H4 (cell line): ENCODE measurements at places on chromosomes 5 and 9.
A peak's percentile ranks its signal among the peaks of the same experiment; 100 is the strongest.

DNA sequence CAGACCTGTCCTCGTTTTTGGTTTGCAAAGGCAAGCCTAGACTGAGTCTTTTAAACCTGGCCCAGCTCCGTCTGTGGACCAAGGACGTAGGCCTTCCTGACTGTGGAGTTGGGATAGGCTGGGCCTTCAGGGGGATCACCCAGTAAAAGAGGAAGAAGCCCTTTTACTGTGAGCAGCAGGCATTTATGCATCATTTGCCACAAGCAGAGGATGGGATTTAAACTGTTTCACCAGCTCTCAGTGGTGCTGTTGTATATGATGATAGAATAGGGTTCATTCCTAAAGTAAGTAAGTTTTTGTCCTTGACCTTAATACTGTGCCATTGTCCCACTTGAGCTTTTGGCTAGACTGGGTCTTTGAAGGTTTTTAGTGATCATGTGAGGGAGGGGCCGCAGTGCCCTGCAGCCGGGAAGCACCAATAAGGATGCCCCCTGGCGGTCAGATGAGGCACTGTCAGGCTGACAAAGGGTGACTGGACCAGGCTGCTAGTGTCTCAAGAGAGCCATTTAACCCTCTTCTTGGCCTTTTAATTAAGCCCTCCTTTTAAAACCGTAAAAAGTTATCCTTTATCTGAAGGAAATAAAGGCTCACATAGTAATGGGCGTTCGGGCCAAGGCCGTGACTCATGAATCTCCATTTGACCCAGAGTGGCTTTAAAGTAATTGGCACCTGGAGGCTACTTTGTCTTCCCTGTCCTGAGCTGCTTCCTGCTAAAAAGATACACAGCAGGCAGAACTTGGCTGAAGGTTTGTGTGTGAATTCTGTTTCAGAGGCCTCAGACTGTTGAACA is 74.0 kb downstream of the UBAP1 start:
- peak; percentile 57 for DNase-seq

DNA sequence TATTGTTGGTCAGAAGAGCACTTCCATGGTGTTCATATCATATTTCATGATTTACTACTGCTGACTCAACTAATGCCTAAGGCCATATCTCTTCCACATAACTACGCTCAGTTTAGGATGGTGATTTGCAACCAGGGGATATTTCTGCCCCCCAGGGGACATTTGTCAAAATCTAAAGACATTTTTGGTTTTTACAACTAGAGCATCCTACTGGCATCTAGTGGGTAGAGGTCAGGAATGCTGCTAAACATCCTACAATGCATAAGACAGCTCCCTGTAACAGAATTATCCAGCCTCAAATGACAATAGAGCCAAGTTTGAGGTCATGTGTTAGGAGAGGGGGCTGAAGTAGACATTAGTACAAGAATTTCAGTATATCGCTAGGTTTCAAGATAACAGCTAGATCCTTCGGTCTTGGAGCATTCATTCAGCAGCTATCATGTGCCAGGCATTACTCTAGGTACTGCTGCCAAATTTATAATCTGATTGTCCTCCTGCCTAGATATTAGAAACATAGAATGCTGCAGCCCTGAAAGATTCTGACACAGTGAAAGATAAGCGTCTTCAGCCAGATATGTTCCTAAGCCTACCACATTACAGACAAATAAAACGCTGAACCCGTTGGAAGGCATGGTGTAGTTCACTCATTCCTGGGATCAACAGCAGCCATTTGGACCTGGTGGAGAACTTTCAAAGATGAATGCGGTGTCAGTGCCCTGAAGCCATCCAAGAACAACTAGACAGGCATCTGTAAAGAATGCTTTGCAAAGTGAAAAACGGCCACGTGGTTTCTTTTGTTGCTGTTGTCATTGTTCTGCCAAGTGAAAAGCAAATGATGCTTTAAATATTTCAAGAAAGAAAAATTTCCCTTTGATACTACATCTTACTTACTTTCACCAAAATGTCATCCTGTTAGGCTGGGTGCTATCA is 55.5 kb upstream of the FST start:
- DNase-seq: no peak

DNA sequence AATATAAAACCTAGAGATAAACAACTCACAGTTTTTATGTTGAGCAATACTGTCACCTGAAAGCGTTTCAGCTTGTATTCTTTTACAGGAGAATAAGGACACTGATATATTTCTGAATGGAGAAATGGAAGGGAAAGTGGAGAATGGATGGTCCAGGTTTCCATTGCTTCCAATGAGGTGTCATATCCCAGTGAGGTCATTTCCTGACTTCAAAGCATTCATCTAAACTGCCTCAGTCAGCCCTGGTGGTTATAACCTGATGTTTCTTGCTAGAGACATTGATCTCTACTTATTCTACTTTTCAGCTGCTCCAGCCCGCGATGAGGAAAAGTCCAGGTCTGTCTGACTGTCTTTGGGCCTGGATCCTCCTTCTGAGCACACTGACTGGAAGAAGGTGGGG is 2.6 kb downstream of the GABRA1 start:
- DNase-seq: no peak

DNA sequence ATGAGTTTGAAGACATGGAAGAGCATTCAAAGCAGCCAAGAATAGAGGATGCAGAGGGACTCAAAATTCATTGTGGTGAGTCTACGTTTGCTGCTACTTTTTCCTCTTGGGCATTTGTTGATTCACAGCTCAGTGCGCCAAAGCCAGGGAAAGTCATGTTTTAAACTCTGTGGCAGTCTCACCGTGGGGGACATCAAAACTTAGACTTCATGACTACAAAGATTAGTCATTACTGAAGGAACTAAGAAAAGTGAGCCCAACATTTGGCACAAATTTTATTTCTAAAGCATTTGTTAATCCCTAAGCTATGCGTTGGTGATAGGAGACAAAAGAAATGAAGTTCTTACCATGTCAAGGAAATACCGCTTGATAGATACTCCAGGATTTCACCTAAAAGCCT is 73.7 kb upstream of the MTAP start:
- no peak for DNase-seq

- no peak for DNase-seq
Measured at GRCh38 chr5:77449277-77449676, 42.8 kb downstream of the WDR41 start.

DNA sequence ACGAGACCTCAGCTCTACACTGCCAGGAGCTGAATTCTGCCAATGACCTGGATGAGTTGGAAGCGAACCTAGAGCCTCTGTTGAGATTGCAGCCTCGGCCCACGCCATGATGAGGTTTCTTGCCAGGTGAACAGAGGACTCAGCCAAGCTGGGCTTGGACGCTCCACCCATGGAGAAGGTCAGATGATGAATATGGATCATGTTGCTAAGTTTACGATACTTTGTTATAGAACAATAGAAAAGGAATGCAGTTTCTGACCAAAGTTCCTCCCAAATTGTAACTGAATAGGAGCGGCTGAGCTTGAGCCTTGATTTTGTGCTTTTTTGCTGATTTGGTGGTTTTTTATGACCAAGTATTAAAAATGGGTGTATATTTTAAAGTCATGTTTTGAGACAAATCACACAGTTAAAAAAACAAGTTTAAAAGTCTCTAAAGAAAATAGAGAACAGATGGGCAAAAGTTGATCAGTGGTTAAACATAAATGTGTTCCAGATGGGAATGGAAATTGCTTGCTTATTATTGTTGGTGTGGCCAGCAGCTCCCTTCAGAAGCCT is 32.9 kb downstream of the ROPN1L start:
- no peak for DNase-seq

GRCh38 chr5:82465235-82465634 is 187.1 kb upstream of the RPS23 start:
- DNase-seq: peak; percentile 11

DNA sequence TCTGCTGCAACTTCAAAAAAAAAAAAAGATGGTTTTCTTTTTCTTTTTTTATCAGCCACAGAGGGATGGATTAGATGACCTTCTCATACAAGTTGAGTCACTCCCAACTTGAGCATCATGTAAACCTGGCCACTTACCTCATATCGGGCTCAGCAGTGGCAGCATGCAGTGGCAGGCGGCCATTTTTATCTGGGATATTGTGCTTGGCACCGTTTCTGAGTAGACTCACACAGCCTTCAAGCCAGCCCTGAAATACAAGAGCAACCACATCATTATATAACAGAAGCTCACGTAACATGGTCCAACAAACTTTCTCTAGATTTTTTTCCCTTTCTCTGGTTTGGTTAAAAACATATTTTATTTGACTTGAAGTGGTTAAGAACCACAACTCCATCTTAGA is 62.6 kb downstream of the ANKRD55 start:
- peak; percentile 65 for DNase-seq

DNA sequence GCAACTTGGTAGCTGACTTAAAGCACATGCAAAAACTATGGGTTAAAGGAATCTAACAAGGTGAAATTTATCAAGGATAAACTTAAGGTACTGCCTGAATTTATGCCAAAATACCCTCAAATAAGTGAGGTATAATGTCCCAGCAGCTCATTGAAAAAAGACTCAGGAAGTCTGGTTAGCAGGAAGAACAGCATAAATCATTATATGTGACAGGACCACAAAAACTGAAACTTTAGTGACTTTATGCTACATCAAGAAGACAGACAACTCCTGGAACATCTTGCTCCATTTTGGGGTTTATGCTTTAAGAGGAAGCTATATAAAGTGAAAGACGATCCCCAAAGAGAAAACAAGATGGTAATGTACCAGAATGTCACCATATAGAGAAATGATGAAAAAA is 282.4 kb upstream of the ZNF462 start:
- DNase-seq: no peak

DNA sequence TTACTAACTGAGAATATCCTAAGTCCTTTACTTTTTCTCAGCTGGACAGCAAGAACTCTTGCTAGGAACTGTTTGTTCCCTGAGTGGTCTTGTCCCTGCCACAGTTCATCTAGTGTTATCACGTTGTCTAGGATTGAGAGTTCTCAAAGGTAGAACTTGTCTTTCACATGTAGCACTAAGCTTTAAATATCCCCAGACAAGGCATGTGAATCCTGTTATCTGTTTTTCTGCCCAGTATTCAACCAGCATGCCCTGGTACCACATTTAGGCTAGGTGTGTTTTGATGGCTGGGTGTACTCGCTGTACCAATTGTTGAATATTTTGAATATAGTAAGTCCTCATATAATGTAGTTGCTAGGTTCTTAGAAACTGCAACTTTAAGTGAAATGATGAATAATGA is 27.9 kb upstream of the PDZD2 start:
- DNase-seq: no peak

DNA sequence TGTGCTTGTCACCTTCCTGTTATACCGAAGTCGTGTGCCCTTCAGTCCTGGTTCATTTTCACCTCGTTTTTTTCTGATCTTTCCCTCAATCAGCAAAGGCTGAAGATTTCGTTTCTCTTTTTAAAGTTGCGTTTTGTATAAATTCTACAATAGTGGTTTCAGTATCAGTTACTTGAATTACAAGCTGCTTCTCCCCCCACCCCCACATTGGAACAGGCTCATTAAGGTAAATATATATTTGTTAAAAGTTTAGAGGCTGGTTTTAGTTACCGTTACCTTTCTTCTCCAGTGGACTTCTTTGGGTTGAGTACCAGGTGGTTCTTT is 881 bp downstream of the SUB1 start:
- no peak for DNase-seq

GRCh38 chr5:110063640-110064602 is 374.2 kb downstream of the MAN2A1 start:
- no peak for DNase-seq

- DNase-seq: peak; percentile 68
Measured at GRCh38 chr5:157167214-157167621, 1.2 kb upstream of the GARIN3 start.

- no peak for DNase-seq
Measured at GRCh38 chr9:6764523-6764922, 6.8 kb downstream of the KDM4C start.

DNA sequence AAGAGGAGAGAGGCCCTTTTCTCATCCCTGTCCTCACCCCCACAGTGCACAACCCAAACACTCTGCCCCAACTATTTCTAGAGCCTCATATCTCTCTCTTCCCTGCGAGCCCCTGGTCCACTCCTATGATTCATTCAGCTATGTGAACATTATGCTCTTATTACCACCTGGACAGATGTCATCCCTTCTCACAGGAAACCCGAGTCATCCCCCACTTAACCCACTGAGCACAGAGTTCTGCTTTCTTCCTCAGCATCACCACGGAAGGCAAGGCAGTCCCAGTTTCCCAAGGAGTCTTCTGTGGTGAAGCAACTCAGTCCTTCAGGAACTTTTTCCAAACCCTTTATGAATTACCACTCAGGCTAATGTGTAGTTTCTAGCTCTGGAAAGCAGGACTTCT is 1.3 kb downstream of the DNAI1 start:
- DNase-seq: no peak

DNA sequence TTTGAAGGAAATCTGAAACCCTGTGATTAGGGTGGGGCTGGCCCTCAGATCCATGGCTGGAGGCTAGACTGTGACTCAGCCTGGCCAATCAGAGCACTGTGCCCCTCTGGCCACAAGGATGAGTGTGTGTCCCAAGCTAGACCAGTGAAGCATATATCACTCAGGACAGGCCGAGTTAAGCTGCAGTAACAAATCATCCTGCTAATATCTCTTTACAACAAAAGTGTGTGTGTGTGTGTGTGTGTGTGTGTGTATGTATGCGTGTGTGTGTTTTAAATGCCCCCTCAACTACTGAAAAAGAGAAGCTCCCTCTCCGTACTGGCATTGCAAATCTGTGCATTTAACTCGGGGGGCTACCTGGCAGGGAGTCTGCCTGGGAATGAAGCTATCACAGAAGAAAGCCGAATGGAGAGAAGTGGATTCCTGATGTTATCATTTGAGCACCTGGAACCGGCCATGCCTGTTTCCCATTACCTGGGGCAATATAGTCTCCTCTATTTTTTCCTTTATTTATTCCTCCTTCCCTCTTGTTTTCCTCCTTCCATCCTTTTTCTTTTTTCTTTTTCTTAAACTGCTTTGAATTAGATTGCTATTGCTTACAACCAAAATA is 25.6 kb downstream of the STC2 start:
- peak; percentile 60 for DNase-seq

GRCh38 chr9:134267881-134268724 is 58.2 kb upstream of the RXRA start:
- DNase-seq: peak; percentile 40

DNA sequence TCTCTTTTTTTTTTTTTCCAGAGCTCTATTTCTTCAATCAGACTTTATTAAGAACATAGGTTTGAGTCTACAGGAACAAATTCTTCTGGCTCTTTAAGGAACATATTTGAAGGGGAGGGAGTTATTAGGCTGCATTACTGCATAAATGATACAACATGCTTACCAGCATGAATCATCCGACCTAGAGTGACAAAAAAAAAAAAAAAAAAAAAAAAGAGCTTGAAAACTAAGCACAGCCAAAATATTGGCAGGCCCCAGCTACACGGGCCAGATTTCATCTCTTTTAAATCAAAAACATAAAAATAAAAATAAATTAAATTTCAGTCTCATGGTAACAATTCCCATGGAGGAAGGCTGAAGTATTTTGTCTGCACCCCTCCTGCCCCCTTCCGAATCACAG is 26.3 kb downstream of the MSX2 start:
- DNase-seq: no peak

GRCh38 chr5:171647904-171648260 is 137.7 kb upstream of the SMIM23 start:
- DNase-seq: no peak

DNA sequence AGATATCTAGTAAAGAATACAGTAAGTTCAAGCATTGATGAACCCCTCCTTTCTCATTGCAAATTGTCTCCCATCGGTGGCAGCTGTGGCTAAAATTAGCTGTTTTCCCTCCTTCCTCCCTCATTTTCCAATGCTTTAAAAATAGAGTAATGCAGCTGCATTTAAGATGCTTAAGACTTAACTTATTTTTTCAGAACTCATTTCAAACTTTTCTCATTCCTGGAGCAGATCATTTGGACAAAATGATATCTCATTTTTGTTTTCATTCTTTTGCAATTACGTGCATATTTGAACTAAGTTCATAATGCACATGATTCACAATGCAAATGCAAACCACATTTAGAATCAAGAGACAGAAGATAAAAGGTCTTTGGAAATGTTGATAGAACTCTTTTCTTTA is 14.6 kb downstream of the HSPB3 start:
- no peak for DNase-seq
